Stimulated activated CD8-positive, alpha-beta memory T cell treated with anti-CD3 and anti-CD28 coated beads, Interleukin-4, amount 100 ng/mL, for 24 hours (primary cell): ENCODE measurements at places on chromosomes 7 and 10.

GRCh38 chr7:44117801-44118429 is 5.4 kb downstream of the POLD2 start:
- no peak for DNase-seq

- DNase-seq = no peak
These were observed 73.2 kb upstream of the CCAR1 start for GRCh38 chr10:68647672-68648341.

- no peak for DNase-seq
These were observed 168.6 kb upstream of the SHH start for GRCh38 chr7:155980841-155981240.

DNA sequence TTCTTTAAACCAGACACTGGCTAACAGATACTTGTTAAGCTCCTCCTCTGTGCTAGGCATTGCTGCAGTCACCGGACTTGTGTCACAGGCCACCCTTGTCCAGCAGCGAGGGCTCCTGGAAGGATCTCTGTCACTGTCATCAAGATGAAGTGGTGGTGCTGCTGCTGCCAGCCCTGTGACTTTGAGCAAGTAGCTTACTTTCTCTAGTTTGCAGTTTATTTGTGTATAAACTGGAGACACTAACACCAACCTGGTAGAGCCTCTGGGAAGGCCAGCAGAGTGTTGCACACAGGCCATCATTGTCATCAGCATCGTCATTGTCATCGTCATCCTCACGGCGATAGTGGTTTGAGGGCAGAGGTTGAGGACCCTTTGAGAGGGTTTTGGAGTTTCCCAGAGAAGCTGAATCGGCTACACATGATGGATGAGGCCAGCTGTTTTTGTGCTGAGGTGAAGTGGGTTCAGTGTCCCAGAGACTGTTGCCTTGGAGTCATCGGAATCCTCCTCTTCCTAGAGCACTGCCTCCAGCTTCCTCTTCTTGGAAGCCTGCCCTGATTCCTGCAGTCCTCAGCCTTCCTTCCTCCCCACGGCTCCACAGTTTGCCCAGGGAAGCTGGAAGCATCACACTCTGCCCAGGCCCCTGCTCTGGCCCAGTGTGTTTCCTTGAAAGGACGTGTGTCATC is 128.4 kb downstream of the GRK5 start:
- DNase-seq = no peak
